ENCODE measurements at places on chromosomes 4 and X.

DNA sequence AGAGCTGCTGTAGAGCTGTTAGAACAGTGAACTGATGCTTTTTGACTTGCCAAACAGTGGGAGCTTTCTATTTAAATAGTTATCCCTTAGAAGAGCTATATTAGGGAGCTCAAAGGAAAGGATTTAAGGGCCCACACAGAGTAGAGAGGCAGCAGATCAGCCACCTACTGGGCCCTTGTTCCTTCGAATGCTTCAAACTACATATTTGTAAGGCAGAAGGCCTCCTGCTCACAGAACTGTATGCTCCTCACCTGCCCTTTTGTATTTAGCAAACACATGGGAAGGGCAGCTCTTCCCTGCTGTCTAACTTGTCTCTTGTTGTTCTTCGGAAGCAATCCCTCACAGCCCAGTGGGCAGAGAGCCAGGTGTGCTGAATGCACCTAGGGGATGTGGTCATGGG, 38.0 kb downstream of the IL1RAPL1 start:
- no peak for DNase-seq

GRCh38 chr4:5478169-5478568, 230.2 kb downstream of the EVC2 start:
- no peak for DNase-seq

GRCh38 chrX:45868425-45868824, 667.7 kb upstream of the DIPK2B start:
- no peak for DNase-seq

GRCh38 chrX:107654872-107655761, 26.8 kb downstream of the PRPS1 start:
- peak; percentile 49 for DNase-seq

GRCh38 chr4:123064390-123064789, 142.0 kb upstream of the NUDT6 start:
- DNase-seq, result no peak

- no peak for DNase-seq
These were observed 29.8 kb upstream of the SMARCAD1 start for GRCh38 chr4:94177822-94178221.
